Islet precursor cell (in vitro differentiated cells): ENCODE measurements at places on chromosomes 13 and 19.

GRCh38 chr13:101930331-101930730 is 471.5 kb downstream of the FGF14 start:
- DNase-seq, result no peak

DNA sequence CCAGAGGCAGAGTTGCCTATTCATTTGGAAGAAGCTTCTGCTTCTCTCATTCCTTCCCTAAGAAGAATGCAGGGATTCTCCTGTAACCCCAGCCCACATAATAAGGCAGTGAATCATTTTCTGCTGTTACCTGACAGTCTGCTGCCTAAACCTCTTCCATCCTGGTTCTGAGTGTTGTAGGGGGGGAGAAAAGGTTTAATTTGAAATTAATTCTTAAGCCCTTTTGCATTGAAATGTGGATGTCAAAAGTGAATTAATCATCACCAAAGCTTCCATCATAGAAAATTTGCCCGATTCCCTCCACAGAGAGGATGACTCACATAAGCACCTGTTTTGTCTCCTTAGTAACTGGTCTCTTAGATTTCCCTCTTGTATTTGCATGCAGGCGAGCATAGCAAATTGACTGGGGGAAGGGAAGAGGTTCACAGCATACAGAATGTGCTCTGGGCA is 146.7 kb upstream of the FNDC3A start:
- peak; percentile 70 for DNase-seq

- DNase-seq, result no peak
Measured at GRCh38 chr13:99403458-99403971, 96.3 kb upstream of the GPR183 start.

DNA sequence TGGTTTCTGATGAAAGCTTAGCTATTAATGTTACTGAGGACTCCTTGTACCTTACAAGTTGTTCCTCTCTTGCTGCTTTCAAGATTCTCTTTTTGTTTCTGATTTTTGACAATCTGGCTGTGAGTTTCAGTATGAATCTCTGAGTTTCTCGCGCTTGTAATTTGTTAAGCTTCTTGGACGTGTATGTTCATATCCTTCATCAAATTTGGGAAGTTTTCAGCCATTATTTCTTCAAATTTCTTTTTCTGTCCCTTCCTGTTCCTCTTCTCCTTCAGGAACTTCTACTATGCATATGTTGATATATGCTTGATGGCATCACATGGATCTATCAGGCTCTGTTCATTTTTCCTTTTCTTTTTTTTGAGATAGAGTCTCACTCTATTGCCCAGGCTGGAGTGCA is 5.6 kb upstream of the URI1 start:
- DNase-seq, result no peak

- DNase-seq, result no peak
Measured at GRCh38 chr19:12194827-12195731, 32.2 kb downstream of the ZNF136 start.

GRCh38 chr19:6017576-6017975 is 39.6 kb upstream of the RANBP3 start:
- DNase-seq, result no peak

GRCh38 chr13:102907016-102907756 is 61.4 kb downstream of the ERCC5 start:
- no peak for DNase-seq

GRCh38 chr19:46731007-46731501 is 14.1 kb upstream of the PRKD2 start:
- DNase-seq, result peak; percentile 92

GRCh38 chr13:73129023-73129422 is 70.2 kb downstream of the KLF5 start:
- no peak for DNase-seq

- no peak for DNase-seq
Measured at GRCh38 chr19:35143231-35143715, at the start of gene FXYD7. FXYD7 (plus strand) TSS chr19:35143255; CDS start chr19:35143334, 79 bp downstream.

- DNase-seq, result no peak
Measured at GRCh38 chr13:19984430-19985218, 26.1 kb downstream of the ZMYM2 start.

- no peak for DNase-seq
Measured at GRCh38 chr13:63075126-63075525, 1659.5 kb upstream of the PCDH20 start.

DNA sequence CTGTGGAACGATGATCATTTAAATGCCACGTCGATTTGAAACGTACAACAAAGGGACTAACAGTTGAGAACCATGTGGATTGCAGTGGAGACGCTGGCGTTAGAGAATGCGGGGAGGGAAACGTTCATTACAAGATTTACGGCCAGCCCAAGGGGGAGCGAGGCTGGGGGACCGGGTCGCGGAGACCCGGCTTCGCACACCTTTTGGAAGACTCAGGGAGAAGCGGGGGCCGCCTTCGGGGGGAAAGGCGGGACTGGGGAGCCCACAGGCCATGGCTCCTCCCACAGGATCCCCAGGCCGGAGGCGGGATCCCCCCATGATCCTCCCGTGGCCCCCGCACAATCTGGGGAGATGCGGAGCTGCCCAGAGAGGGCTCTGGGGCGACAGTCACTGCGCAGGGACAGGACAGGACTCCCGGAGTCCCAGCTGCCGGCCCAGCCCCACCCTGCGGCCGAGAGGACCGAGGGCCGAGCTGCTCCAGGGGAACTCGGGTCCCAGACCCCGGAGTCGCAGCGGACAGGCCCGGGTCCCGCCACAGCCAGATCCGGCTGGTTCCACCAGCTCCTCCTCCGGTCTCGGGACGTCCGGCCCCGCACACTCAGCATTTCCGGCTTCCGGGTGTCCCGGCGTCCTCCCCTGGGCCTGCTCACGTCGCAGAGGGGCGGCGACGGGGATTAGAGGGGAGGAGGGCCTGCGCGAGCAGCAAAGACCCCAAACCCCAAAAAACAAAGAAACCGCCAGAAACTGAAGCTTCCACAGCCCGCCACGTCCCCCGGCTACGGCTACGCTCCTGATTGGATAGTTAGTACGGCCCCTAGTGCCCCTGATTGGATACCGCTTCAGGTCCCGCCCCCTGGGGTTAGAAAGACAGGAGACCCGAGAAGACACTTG is 21.1 kb upstream of the OR10H1 start:
- peak; percentile 46 for DNase-seq

DNA sequence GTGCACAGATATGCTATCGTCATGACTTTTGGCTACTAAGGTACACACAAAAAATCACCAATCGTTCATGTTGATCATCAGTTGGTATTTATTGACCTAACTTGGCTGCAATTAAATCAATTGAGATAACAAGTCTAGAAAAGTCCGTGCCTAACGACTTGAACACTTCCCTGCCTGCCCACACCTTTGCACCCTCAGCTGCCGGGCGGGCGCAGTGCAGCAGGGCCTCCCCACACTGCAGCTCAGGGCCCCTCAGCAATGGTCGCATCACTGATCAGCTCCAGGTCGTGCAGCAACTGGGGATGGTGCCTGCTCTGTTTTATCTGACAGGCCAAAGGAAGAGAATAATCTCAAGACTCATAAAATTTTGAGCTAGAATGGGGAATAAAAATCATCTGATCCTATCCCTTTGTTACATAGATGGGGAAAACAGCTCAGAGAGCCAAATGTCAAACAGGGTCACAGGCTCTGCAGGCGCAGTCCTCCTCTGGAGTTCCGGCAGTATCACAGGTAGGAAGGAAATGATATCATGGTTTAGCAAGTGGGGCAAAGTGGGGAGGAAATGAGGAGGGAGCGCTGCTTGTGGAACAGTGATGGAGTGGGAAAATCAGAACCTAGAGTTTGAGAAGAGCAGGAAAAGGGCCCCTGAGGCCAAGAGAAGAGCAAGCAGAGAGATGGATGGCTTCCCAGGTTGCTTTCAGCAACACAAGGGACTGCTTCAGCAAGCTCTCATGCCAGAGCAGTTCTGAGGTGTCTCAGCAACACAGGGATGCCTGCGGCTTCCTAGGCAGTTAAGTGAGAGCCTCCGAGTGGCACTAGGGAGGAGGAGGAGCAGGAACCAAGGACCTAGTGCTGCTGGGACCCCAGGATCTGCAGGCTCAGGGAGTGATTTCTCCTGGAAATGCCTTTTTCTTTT is 57.5 kb downstream of the SLC7A1 start:
- no peak for DNase-seq

- DNase-seq, result no peak
Measured at GRCh38 chr13:31413516-31413915, 213.7 kb downstream of the B3GLCT start.

DNA sequence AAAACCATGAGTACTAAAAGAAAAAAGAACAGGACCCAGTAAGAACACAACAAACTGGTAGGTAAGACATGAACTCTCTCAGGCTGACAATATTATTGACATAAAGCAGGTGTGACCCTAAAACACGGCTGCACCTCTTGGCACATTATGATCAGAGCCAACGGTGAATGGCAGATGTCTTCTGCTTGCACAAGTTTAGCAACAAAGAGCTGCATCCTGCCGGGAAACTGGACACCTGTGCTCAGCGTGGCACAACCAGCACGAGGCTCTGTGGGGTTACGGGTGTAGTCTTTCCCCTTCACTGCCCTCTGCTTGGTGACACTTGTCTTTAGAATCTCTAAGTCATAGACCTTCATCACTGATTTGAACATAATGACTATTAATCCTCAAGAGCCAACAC is 97.9 kb downstream of the DOCK9 start:
- DNase-seq, result no peak

DNA sequence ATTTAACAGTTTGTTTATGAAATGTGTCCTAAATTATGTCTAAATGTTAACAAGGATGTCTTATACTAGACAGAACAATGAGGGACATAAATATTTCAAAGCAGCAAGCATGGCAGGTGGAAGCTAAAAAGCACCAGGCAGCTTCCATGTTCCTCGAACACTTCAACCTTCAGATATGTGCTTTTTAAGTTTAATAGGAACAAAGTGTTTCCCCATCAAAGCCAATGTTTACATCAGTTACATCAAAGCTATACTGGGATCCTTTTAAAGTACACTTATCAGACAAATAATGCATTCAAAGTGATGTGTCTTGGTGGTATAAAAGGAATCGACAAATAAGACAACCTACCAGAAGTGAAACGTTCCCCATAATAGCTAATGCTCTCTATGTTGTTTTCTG is 2841.1 kb upstream of the PCDH20 start:
- DNase-seq, result no peak

DNA sequence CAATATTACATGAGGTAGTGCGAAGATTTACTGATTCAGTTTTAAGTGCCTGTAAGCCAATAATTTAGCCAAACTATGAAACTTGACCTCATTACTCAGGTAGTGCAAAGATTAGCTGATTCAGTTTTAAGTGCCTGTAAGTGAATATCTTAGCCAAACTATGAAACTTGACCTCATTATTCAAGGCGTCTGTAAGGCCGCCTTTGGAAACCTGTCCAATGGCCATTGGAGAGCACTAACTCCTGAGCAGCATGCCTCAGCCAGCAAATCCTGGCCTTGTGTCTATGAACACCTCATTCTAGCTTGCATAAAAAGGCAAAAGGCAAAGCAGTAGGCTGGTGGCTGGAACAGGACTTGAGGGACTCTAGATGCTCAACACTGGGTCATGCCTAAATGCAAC is 127.0 kb upstream of the GPR12 start:
- DNase-seq, result no peak

GRCh38 chr19:45777395-45777961 is 4.8 kb downstream of the DMPK start:
- DNase-seq, result no peak

DNA sequence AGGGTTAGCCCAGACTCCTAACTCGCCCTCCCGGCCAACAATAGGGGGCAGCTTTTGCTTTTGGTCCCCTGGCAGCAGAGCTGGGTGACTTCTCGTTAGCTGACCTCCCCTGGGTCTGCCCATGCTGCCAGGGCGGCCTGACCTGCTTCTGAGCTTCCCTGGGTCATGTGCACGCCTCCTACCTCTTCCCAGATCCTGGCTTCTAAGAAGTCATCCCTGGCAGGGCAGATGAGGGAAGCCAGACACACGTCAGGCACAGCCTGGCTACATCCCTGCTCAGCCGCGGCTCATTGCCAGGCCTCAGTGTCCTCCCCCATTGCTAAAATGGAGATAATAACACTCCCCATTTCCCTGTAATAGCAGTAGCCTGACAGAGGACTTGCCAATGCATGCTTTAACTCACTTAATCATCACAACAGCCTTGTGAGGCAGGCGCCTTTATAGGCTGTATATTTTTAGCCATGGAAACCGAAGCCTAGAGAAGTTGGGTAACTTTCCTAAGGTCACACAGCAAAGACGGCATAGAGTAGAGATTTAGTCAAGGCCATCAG is 2.1 kb downstream of the KCNK6 start:
- DNase-seq, result peak; percentile 72

DNA sequence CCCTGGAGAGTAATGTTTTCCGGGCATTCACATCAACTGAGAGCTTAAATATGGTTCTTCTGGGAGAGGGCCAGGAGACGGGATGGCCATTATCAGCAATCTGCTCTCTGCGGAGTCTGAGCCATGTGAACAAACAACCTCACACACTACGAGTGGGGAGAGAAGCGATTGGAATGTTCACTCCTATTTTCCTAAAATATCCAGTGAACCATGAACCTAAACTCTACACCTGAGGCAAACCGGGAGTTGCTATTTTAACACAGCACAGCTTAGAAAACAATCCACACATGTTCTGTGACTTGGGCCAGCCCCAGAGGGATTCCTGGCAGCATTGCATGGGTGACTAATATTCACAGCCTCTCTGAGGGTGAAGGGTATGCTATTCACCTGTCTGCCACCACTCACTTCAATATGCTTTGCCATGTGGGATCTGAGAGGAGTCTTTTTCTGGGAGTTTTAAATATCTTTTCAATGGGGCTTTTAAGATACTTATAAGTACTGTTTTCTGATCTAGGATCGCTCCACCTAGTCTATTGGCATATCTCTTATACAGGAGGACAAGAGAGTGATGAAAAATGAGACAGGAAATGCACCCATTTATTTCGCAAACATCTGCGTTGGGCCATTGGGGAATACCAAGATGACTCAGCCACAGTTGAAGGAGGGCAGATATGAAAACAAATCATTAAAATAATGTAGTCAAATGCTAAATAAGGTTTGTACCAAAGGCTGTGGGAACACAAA is 72.6 kb upstream of the SERP2 start:
- no peak for DNase-seq

DNA sequence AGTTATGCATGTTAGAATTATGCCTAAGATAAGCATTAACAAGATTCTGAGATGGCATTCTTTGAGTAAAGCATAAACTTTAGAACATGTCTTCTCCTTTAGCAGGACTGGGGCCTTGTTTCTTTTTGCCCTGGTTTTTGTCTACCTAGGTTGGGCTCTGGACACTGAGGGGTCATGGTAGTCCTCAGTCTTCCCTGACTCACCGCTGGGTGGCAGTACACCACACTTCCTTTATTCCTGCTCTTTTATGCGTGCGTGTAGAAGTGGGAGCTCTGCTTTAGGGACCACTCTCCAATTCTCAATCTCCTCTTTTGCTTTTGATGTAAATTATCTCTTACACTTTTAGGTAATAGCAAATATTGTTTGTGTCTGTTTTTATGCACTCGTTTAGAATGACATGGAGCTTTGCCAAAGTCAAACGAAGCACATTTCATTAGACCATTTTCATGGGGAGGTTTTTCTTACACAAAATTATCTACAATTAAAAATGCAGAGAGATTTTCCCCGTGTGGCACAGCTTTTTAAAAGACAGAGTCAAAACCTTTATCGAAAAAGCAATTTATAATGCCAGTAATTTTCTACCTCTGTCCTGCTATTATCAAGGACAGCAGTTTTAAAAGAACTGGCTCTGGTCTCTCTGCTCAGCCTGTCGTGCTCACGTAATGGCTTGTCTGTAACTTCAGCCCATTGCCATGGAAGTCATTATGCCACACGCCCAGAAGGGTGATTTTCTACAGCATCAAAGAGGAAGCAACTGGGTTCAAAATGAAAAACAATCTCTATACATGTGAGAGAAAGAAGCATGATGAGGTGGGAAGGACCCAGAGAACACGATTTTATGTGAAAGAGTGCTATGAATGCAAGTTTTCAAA is 413.9 kb downstream of the COG6 start:
- DNase-seq, result peak; percentile 80

GRCh38 chr13:36067746-36068381 is 63.3 kb downstream of the DCLK1 start:
- DNase-seq, result no peak
